A673 (cell line): ENCODE measurements at places on chromosomes 5 and 9. TPM values are rescaled to one million over a fixed set of nuclear protein-coding genes. Genes with fewer than 3 reads are reported as not detected.

Gene PTAR1
- total RNA-seq: 60.9 and 61.5 TPM in 2 replicates

Gene NTNG2
- total RNA-seq: 1.5 and 3.0 TPM in 2 replicates

Gene PHYHD1
- 6.3 and 8.0 TPM in 2 replicates for total RNA-seq

Gene BTNL3
- total RNA-seq: not detected in 2 replicates

Gene LHX6
- not detected in 2 replicates for total RNA-seq

Gene C7
- total RNA-seq: 11.7 and 22.3 TPM in 2 replicates

Gene NR6A1
- 5.3 and 6.8 TPM in 2 replicates for total RNA-seq

Gene ADAMTS16
- total RNA-seq: 0.28 and 0.35 TPM in 2 replicates

Gene SYK
- total RNA-seq: 14.9 and 21.5 TPM in 2 replicates

Gene ANKRD18A
- total RNA-seq: not detected in 2 replicates

Gene DMAC1
- 62.4 and 65.9 TPM in 2 replicates for total RNA-seq

Gene RETREG1
- total RNA-seq: 5.1 and 5.7 TPM in 2 replicates

Gene PGM5
- total RNA-seq: not detected in 2 replicates

Gene EQTN
- not detected in 2 replicates for total RNA-seq

Gene HMCN2
- total RNA-seq: 0.22 and 0.28 TPM in 2 replicates

Gene CFAP77
- not detected in 2 replicates for total RNA-seq

Gene FAM120A
- total RNA-seq: 76.4 and 91.0 TPM in 2 replicates

Gene RNF208
- 13.7 and 20.2 TPM in 2 replicates for total RNA-seq

Gene SH3TC2
- 1.3 and 2.5 TPM in 2 replicates for total RNA-seq

Gene THBS4
- 0.43 and 1.6 TPM in 2 replicates for total RNA-seq

Gene PCDHGA9
- total RNA-seq: 5.0 and 6.6 TPM in 2 replicates

Gene SVEP1
- total RNA-seq: 0.45 and 0.46 TPM in 2 replicates

Gene GADD45G
- total RNA-seq: 0.39 and 0.98 TPM in 2 replicates

Gene IL5
- not detected in 2 replicates for total RNA-seq

Gene MVB12B
- total RNA-seq: 12.3 and 17.9 TPM in 2 replicates

Gene GFPT2
- 0.82 and 1.2 TPM in 2 replicates for total RNA-seq

Gene ADGRV1
- total RNA-seq: 4.0 and 6.8 TPM in 2 replicates

Gene LIFR
- 44.2 and 47.9 TPM in 2 replicates for total RNA-seq

Gene SAPCD2
- total RNA-seq: 30.6 and 33.7 TPM in 2 replicates

Gene CAMK2A
- not detected in 2 replicates for total RNA-seq

Gene UBAC1
- total RNA-seq: 58.2 and 63.8 TPM in 2 replicates

Gene MARCOL
- total RNA-seq: not detected in 2 replicates

Gene TAF1L
- not detected in 2 replicates for total RNA-seq

Gene CCDC192
- total RNA-seq: not detected in 2 replicates

Gene TMEM245
- 57.1 and 59.8 TPM in 2 replicates for total RNA-seq

Gene ALDH7A1
- total RNA-seq: 95.2 and 112 TPM in 2 replicates

Gene B4GALT1
- 31.0 and 32.0 TPM in 2 replicates for total RNA-seq

Gene LPAR1
- total RNA-seq: 28.3 and 29.0 TPM in 2 replicates

Gene CPLANE1
- total RNA-seq: 21.9 and 29.9 TPM in 2 replicates

Gene ARHGAP26
- total RNA-seq: 25.5 and 25.8 TPM in 2 replicates

Gene VCAN
- total RNA-seq: 0.90 and 1.3 TPM in 2 replicates
